ENCODE measurements at places on chromosomes 12 and 14.

DNA sequence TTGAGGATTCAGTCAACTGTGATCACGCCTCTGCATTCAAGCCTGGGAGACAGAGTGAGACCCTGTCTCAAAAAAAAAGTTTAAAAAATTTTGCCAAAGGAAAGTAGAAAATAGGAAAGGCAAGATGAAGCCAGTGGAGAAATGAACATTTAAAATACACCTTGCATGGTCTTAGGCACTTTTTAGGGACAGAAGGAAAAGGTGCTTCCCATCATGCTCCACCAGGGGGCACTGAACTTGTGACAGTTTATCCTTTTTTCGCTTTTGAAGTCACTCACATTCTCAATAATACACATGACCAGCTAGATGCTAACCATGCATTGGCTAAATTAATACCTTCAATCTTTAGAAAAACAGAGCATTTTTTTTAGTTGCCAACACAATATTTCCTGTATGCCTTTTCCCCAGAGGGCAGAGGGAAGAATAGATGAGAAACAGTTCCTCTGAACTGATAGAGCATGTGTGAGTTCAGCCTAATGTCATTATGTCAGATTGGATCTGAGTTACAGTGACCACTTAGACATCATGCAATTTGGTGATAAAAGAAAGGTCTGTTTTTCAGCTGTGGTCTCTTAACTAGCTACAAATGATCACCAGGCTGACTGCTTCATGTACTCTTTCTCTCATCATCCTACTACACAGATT lies 221.8 kb upstream of the SSTR1 start:
- H3K27me3 ChIP-seq = no peaks in the 10 kb centered on the region
- H3K27ac ChIP-seq = no peak overlapping the region
- H3K36me3 ChIP-seq = no peaks in the 10 kb centered on the region
- no peaks in the 10 kb centered on the region for H3K4me1 ChIP-seq
- peak; percentile 36 for DNase-seq
- H3K4me3 ChIP-seq = no peak overlapping the region

- H3K4me3 ChIP-seq = no peak overlapping the region
- H3K4me1 ChIP-seq = no peaks in the 10 kb centered on the region
- H3K36me3 ChIP-seq = peaks cover 76% of the 10 kb centered on the region
- no peaks in the 10 kb centered on the region for H3K27me3 ChIP-seq
- no peak for DNase-seq
These were observed 36.1 kb downstream of the SNX6 start for GRCh38 chr14:34593740-34594375.

DNA sequence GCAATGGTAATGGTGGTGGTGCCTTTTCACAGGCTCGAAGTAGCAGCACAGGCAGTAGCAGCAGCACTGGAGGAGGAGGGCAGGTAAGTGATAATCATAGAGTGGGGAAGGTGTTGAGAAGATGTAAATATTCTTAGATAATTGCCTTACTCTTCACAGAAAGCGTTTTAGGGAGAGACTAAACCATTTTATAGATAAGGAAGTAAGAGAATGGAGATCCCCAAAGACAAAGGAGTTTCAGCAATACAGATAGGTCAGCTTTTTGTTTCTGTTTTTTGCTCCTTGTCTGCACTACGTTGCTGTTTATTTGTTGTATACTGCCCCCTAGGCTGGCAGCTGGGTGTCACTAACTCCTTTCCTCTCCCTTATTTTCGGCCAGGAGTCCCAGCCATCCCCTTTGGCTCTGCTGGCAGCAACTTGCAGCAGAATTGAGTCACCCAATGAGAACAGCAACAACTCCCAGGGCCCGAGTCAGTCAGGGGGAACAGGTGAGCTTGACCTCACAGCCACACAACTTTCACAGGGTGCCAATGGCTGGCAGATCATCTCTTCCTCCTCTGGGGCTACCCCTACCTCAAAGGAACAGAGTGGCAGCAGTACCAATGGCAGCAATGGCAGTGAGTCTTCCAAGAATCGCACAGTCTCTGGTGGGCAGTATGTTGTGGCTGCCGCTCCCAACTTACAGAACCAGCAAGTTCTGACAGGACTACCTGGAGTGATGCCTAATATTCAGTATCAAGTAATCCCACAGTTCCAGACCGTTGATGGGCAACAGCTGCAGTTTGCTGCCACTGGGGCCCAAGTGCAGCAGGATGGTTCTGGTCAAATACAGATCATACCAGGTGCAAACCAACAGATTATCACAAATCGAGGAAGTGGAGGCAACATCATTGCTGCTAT lies 2.0 kb downstream of the SP1 start:
- peak overlapping the region; percentile 53 for H3K4me3 ChIP-seq
- peak; percentile 24 for DNase-seq
- no peaks in the 10 kb centered on the region for H3K27me3 ChIP-seq

DNA sequence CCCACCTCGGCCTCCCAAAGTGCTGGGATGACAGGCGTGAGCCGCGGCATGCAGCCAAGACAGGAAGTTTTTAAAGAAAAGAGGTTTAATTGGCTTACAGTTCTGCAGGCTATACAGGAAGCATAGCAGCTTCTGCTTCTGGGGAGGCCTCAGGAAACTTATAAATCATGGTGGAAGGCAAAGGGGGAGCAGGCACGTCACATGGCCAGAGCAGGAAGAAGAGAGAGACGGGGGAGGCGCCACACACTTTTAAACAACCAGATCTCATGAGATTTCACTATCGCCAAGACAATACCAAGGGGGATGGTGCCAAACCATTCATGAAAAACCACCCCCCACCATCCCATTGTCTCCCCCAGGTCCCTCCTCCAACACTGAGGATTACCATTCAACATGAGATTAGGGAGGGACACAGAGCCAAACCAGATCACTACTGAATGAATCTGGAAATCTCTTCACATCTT lies 14.1 kb downstream of the CCDC63 start:
- no peaks in the 10 kb centered on the region for H3K4me1 ChIP-seq
- no peak for DNase-seq
- H3K27me3 ChIP-seq = no peaks in the 10 kb centered on the region
- no peak overlapping the region for H3K4me3 ChIP-seq

- H3K4me1 ChIP-seq = no peaks in the 10 kb centered on the region
- DNase-seq = peak; percentile 17
- H3K4me3 ChIP-seq = no peak overlapping the region
These were observed 17.1 kb upstream of the OR10P1 start for GRCh38 chr12:55619354-55620138.

- no peak overlapping the region for H3K27ac ChIP-seq
- H3K4me3 ChIP-seq = peak overlapping the region; percentile 33
These were observed 61.8 kb downstream of the FBXL14 start for GRCh38 chr12:1532375-1533165.

DNA sequence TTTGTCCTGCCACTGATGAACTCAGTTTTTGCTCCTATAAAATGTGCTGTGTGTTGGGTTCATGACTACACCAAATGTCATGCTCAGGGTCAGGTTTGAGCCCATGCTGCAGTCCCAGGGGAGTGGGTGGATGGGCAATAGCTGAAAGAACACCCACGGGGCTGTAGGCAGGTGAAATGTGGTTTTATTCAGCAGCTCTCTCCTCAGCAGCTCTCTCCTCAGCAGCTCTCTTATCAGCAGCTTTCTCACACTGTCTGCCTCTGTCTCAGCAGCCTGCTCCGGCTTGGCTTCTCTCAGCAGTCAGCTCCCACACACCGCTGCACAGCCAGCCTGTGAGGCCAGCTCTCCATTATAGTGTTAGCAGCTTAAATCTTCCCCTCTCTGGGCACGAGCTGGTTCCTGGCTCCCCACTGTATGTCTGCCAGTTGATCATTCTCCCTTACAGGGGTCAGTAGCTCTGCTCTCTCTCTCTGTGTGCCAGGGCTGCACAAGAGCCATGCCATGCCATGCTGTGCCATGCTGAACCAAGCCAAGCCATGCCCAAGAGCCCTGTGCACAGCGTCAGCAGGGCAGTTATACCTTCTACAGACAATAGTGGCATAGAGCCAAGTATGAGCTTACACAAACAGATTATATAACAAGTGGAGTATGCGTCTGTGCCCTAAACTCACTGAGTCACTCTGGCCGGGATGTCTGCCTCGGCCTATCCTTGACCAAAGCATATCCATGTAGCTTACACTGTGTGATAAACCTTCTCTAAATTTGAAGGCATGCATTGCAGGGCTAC lies 303.3 kb upstream of the TMPO start:
- H3K4me1 ChIP-seq = no peaks in the 10 kb centered on the region
- no peak for DNase-seq
- H3K27ac ChIP-seq = no peak overlapping the region

- no peak for DNase-seq
- H3K4me3 ChIP-seq = no peak overlapping the region
- no peaks in the 10 kb centered on the region for H3K4me1 ChIP-seq
- no peaks in the 10 kb centered on the region for H3K36me3 ChIP-seq
- H3K27ac ChIP-seq = no peak overlapping the region
- H3K27me3 ChIP-seq = no peaks in the 10 kb centered on the region
These were observed 1292.1 kb upstream of the FLRT2 start for GRCh38 chr14:84237881-84238280.

- peak overlapping the region; percentile 6 for H3K4me3 ChIP-seq
- H3K27me3 ChIP-seq = no peaks in the 10 kb centered on the region
- peaks cover 54% of the 10 kb centered on the region for H3K4me1 ChIP-seq
- peak overlapping the region; percentile 17 for H3K27ac ChIP-seq
- DNase-seq = peak; percentile 20
These were observed 42.0 kb downstream of the TRAF3 start for GRCh38 chr14:102819176-102819628.

GRCh38 chr12:46944088-46944487 lies 118.3 kb upstream of the SLC38A4 start:
- no peaks in the 10 kb centered on the region for H3K36me3 ChIP-seq
- no peak for DNase-seq
- H3K4me3 ChIP-seq = no peak overlapping the region
- H3K27ac ChIP-seq = no peak overlapping the region
- no peaks in the 10 kb centered on the region for H3K4me1 ChIP-seq

DNA sequence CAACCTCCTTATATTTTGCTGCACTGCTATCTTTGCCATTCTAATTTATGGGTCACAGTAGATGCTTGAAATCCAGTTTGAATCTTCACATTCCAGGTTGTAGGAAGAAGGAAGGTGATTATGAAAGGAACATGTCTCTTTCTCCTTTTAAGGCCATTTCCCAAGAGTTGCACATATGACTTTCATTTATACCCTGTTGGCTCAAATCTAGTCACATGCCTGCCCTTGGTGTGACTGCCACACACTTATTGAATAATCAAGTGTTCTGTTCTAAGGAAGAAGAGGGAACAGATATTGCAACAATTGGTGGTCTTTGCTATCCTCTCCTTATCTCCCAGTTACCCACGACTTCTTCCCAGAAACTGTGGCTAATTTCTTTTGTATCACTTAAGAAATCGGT lies 404.3 kb downstream of the TMEM117 start:
- H3K4me3 ChIP-seq = no peak overlapping the region
- H3K36me3 ChIP-seq = no peaks in the 10 kb centered on the region
- H3K4me1 ChIP-seq = no peaks in the 10 kb centered on the region
- H3K27ac ChIP-seq = no peak overlapping the region

GRCh38 chr14:63428486-63428885 lies 109.8 kb upstream of the GPHB5 start:
- no peak overlapping the region for H3K4me3 ChIP-seq
- H3K36me3 ChIP-seq = no peaks in the 10 kb centered on the region
- H3K4me1 ChIP-seq = no peaks in the 10 kb centered on the region
- DNase-seq = no peak
- H3K27me3 ChIP-seq = no peaks in the 10 kb centered on the region

DNA sequence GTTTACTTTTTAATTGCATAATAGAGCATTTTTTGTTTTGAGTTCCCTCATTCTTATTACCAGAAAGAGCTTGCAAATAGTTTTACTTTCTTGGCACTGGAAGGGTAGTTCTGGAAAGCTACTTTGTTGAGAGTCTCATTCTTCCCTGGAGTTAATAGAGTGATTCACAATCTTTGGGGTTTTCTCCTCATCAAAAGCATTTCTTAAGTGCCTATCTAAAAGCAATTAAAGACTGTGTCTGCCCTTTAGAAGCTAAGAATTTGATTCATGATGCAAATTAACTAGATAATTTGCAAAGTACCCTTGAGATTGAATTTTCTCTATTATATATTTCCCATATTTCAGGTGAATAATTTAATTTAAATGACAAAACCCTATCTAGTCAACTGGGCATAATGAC lies 8.1 kb upstream of the BMAL2 start:
- no peak overlapping the region for H3K27ac ChIP-seq
- H3K27me3 ChIP-seq = no peaks in the 10 kb centered on the region
- no peak overlapping the region for H3K4me3 ChIP-seq
- DNase-seq = no peak

GRCh38 chr14:95294834-95295599 lies 24.7 kb downstream of the CLMN start:
- no peaks in the 10 kb centered on the region for H3K36me3 ChIP-seq
- DNase-seq = no peak
- no peaks in the 10 kb centered on the region for H3K4me1 ChIP-seq
- no peak overlapping the region for H3K27ac ChIP-seq
- peaks cover 12% of the 10 kb centered on the region for H3K27me3 ChIP-seq
- no peak overlapping the region for H3K4me3 ChIP-seq

DNA sequence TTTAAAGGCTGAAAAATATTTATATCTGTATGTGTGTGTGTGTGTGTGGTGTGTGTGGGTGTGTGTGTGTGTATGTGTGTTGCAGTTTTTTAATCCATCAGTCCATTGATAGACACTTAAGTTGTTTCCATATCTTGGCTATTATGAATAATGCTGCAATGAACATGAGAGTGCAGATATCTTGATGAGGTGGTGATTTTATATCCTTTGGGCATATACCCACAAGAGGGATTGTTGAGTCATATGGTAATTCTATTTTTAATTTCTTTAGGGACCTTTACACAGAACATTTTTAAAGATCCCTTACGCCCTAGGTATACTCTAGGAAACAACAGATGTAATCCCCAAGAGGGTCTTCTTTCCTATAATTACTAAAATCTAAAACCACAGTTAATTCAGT lies 154.5 kb upstream of the CLEC14A start:
- DNase-seq = no peak
- H3K27ac ChIP-seq = no peak overlapping the region
- H3K36me3 ChIP-seq = no peaks in the 10 kb centered on the region
- no peaks in the 10 kb centered on the region for H3K27me3 ChIP-seq
- H3K4me3 ChIP-seq = no peak overlapping the region

GRCh38 chr12:107318806-107319532 lies 225.6 kb upstream of the CRY1 start:
- peaks cover 40% of the 10 kb centered on the region for H3K4me1 ChIP-seq
- peak overlapping the region; percentile 95 for H3K4me3 ChIP-seq
- H3K27ac ChIP-seq = no peak overlapping the region
- no peaks in the 10 kb centered on the region for H3K36me3 ChIP-seq
- no peaks in the 10 kb centered on the region for H3K27me3 ChIP-seq

- no peaks in the 10 kb centered on the region for H3K27me3 ChIP-seq
- no peak overlapping the region for H3K4me3 ChIP-seq
- no peaks in the 10 kb centered on the region for H3K4me1 ChIP-seq
- no peak for DNase-seq
- no peaks in the 10 kb centered on the region for H3K36me3 ChIP-seq
- H3K27ac ChIP-seq = no peak overlapping the region
These were observed 61.9 kb downstream of the CCDC92 start for GRCh38 chr12:123910761-123911193.

- DNase-seq = no peak
- no peaks in the 10 kb centered on the region for H3K36me3 ChIP-seq
- no peaks in the 10 kb centered on the region for H3K27me3 ChIP-seq
- H3K4me1 ChIP-seq = no peaks in the 10 kb centered on the region
- H3K27ac ChIP-seq = no peak overlapping the region
These were observed 444.4 kb downstream of the NRXN3 start for GRCh38 chr14:78614593-78614992.

GRCh38 chr14:38553586-38553985 lies 297.7 kb upstream of the CLEC14A start:
- DNase-seq = no peak
- H3K27ac ChIP-seq = no peak overlapping the region
- no peaks in the 10 kb centered on the region for H3K36me3 ChIP-seq
- H3K27me3 ChIP-seq = no peaks in the 10 kb centered on the region
- H3K4me3 ChIP-seq = no peak overlapping the region

GRCh38 chr12:81089412-81089811 lies 11.5 kb downstream of the ACSS3 start:
- no peaks in the 10 kb centered on the region for H3K36me3 ChIP-seq
- H3K4me1 ChIP-seq = no peaks in the 10 kb centered on the region
- H3K27ac ChIP-seq = no peak overlapping the region
- H3K27me3 ChIP-seq = no peaks in the 10 kb centered on the region
